ENCODE measurements at places on chromosomes 16 and 17. TPM values are rescaled to one million over a fixed set of nuclear protein-coding genes. Genes with fewer than 3 reads are reported as not detected.

DNA sequence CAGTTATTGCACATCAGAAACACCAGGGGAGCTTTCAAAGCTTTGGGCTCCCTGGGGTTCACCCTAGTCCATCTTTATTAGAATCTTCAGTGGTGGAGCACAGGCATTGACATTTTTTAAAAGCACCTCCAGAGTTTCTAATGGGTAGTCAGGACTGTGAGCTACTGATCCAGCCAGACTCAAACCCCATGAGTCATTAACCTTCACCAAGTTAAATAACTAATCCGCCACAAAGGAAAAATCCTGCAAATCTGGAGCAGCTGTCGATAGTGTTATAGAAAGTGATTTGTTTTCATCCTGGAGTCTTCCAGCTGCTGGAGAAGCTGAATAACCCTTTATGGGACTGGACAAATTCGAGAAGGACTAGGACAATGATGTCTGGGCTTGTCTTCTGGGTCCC is 93.2 kb upstream of the PIRT start:
- DNase-seq: no peak
- no peak overlapping the region for H3K27ac ChIP-seq
- H3K4me1 ChIP-seq: no peaks in the 10 kb centered on the region
- no peaks in the 10 kb centered on the region for H3K36me3 ChIP-seq
- H3K4me3 ChIP-seq: no peak overlapping the region

The PROCA1 gene
- 0.29 TPM for polyA plus RNA-seq

DNA sequence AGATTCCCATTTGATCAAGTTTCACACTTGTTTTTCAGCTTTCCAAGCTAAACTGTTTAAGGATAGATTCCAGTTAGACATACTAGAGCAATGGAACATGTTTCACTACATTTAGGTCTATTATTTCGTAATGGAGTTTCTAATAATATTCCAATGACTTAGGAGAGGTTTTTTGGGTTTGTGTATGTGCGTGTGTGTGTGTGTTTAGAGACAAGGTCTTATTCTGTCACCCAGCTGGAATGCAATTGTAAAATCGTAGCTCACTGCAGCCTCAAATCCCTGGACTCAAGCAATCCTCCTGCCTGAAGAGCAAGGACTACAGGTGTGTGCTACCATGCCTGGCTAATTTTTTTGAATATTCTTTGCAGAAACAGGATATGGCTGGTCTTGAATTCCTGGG is 426.3 kb downstream of the ZFHX3 start:
- no peak overlapping the region for H3K27ac ChIP-seq
- no peaks in the 10 kb centered on the region for H3K27me3 ChIP-seq
- H3K36me3 ChIP-seq: peaks cover 8% of the 10 kb centered on the region
- no peak overlapping the region for H3K4me3 ChIP-seq

The GPR179 gene
- polyA plus RNA-seq: not detected

The LGALS3BP gene
- 4.4 TPM for polyA plus RNA-seq

GRCh38 chr16:85359147-85359822 is 247.0 kb upstream of the CIBAR2 start:
- H3K4me3 ChIP-seq: no peak overlapping the region
- H3K36me3 ChIP-seq: peaks cover 10% of the 10 kb centered on the region
- H3K27me3 ChIP-seq: peaks cover 8% of the 10 kb centered on the region
- no peak for DNase-seq
- H3K27ac ChIP-seq: no peak overlapping the region

The TMC8 gene
- 103 TPM for polyA plus RNA-seq

The ABAT gene
- 5.3 TPM for polyA plus RNA-seq

DNA sequence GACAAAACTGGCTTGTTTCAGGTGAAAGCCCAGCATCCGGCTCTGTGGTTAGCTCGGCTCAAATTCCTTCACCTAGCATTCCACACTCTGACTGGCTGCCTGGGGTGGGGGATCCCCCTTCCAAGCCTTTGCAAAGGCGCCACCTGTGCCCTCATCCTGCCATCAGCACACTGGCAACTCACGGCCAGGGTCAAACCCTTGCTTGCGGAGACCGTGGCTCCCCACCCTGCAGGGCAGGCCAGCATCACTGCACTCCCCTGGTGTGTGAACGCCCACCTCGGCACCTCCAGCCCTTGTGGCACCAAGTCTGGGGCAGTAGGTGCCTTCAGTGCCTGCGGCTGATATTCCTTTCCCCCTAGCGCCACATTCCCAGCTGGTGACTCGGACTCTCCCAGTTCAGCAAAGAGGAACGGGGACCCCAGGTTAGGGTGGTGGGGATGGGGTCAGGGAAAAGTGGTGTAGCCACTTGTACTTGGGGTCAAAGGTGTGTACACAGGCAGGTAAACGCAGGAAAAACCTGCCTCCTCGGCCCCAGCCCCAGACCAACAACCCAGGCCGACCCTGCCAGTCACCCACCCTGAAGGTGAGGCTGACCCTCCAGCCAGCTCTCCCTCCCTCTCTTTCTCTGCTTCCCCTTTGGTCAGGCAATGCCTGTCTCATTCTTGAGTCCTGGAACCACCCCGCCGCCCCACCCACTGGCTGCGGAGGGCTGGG is 1.1 kb downstream of the FLII start:
- H3K27me3 ChIP-seq: no peaks in the 10 kb centered on the region
- peaks cover 43% of the 10 kb centered on the region for H3K4me1 ChIP-seq
- no peaks in the 10 kb centered on the region for H3K36me3 ChIP-seq

The MMD gene
- 36.2 TPM for polyA plus RNA-seq

GRCh38 chr16:67246081-67246755 is 1.1 kb downstream of the FHOD1 start:
- H3K4me3 ChIP-seq: peak overlapping the region; percentile 97
- H3K27me3 ChIP-seq: no peaks in the 10 kb centered on the region
- DNase-seq: peak; percentile 29
- peaks cover 47% of the 10 kb centered on the region for H3K4me1 ChIP-seq
- no peaks in the 10 kb centered on the region for H3K36me3 ChIP-seq

DNA sequence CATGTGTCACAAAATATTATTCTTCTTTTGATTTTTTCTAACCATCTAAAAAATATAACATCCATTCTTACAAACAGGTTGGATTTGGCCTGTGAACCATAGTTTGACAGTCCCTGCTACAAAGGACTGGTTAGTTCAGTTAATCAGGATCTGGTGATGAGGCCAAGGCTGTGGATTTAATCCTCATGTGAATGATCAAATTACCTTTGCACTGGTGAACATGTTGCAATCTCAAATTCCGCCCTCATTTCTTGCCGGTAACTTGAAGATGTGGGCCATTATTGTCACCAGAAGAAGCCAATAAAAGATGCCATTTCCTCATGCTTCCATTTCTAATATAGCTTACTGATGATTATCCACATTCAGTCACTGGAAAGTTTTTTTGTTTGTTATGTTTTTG is 35.3 kb upstream of the YPEL2 start:
- H3K4me3 ChIP-seq: no peak overlapping the region
- no peak overlapping the region for H3K27ac ChIP-seq
- no peaks in the 10 kb centered on the region for H3K27me3 ChIP-seq
- H3K4me1 ChIP-seq: peaks cover 7% of the 10 kb centered on the region
- DNase-seq: no peak

The SLC13A2 gene
- not detected for polyA plus RNA-seq

DNA sequence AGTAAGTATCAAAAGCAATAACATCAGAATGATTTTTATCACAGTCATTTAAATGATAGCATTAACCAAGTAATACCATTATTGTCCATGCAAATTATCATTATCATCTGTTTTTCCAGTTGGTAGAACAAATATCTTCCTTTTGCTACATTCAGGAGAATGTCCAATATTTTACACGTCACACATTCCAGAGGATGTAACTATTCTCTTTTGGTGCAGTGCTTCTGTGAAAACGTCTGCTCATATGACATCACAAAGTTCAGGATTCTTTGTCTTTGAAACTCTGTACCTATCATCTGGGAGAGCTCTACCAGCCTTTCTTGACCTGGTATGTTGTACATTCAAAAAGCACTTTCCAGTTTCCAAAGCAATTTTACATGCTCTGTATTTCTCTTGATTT is 40.2 kb upstream of the PITPNM3 start:
- H3K36me3 ChIP-seq: peaks cover 23% of the 10 kb centered on the region
- no peak overlapping the region for H3K27ac ChIP-seq
- no peak for DNase-seq
- no peaks in the 10 kb centered on the region for H3K27me3 ChIP-seq
- H3K4me1 ChIP-seq: peaks cover 17% of the 10 kb centered on the region
- no peak overlapping the region for H3K4me3 ChIP-seq

- no peak overlapping the region for H3K4me3 ChIP-seq
- DNase-seq: no peak
- peaks cover 4% of the 10 kb centered on the region for H3K36me3 ChIP-seq
- no peaks in the 10 kb centered on the region for H3K27me3 ChIP-seq
- peaks cover 3% of the 10 kb centered on the region for H3K4me1 ChIP-seq
Observed at GRCh38 chr17:64095144-64095882, 34.6 kb downstream of the ERN1 start.

The MRPL27 gene
- 53.9 TPM for polyA plus RNA-seq

- no peak for DNase-seq
- no peak overlapping the region for H3K4me3 ChIP-seq
- H3K4me1 ChIP-seq: peaks cover 73% of the 10 kb centered on the region
- H3K27me3 ChIP-seq: no peaks in the 10 kb centered on the region
- H3K27ac ChIP-seq: no peak overlapping the region
Observed at GRCh38 chr17:40337351-40337750, 27.2 kb downstream of the GJD3 start.

The ALOXE3 gene
- polyA plus RNA-seq: not detected

DNA sequence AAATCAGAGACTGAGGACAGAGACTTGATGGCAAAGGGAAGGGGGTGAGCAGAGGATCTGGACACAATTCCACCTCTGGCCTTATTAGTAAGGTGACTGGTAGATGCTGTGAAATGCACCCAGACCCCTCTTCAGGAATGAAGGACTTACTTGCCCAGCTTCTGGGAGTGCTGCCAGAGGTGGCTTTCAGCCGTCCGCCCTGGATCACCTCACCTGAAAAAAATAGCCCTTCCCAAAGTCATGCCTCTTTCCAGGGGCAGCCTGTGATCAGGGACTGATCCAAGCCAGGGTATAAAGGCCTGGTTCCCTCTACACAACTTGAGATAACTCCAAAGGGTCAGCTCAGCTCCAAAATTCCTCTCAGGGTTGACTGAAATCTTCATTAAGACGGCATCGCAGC is 20.4 kb upstream of the TMEM220 start:
- H3K4me3 ChIP-seq: no peak overlapping the region
- DNase-seq: no peak
- H3K36me3 ChIP-seq: no peaks in the 10 kb centered on the region
- H3K27ac ChIP-seq: no peak overlapping the region
- H3K27me3 ChIP-seq: no peaks in the 10 kb centered on the region

GRCh38 chr17:81499601-81499970 is 13.0 kb downstream of the ACTG1 start:
- H3K4me3 ChIP-seq: no peak overlapping the region
- H3K4me1 ChIP-seq: no peaks in the 10 kb centered on the region
- H3K27ac ChIP-seq: no peak overlapping the region
- H3K27me3 ChIP-seq: peaks cover 12% of the 10 kb centered on the region

GRCh38 chr16:55390630-55391237 is 66.7 kb downstream of the IRX6 start:
- H3K4me1 ChIP-seq: no peaks in the 10 kb centered on the region
- DNase-seq: no peak
- peaks cover 8% of the 10 kb centered on the region for H3K27me3 ChIP-seq
- H3K36me3 ChIP-seq: no peaks in the 10 kb centered on the region

GRCh38 chr17:309361-309888 is 43.2 kb downstream of the RPH3AL start:
- H3K4me1 ChIP-seq: no peaks in the 10 kb centered on the region
- no peak for DNase-seq
- H3K27me3 ChIP-seq: no peaks in the 10 kb centered on the region
- no peaks in the 10 kb centered on the region for H3K36me3 ChIP-seq
- no peak overlapping the region for H3K27ac ChIP-seq

The FGF11 gene
- not detected for polyA plus RNA-seq

The SUZ12 gene
- polyA plus RNA-seq: 24.7 TPM

- H3K36me3 ChIP-seq: peaks cover 32% of the 10 kb centered on the region
- no peak overlapping the region for H3K4me3 ChIP-seq
- no peak for DNase-seq
Observed at GRCh38 chr17:55601874-55602364, 90.7 kb upstream of the SMIM36 start.

GRCh38 chr17:78822552-78822951 is 18.1 kb downstream of the USP36 start:
- H3K27me3 ChIP-seq: no peaks in the 10 kb centered on the region
- H3K4me3 ChIP-seq: no peak overlapping the region
- peak overlapping the region; percentile 21 for H3K27ac ChIP-seq
- peaks cover 55% of the 10 kb centered on the region for H3K36me3 ChIP-seq
- H3K4me1 ChIP-seq: peaks cover 28% of the 10 kb centered on the region

- H3K27me3 ChIP-seq: no peaks in the 10 kb centered on the region
- H3K4me1 ChIP-seq: peaks cover 78% of the 10 kb centered on the region
- no peak overlapping the region for H3K4me3 ChIP-seq
- peak overlapping the region; percentile 65 for H3K27ac ChIP-seq
- no peak for DNase-seq
- H3K36me3 ChIP-seq: no peaks in the 10 kb centered on the region
Observed at GRCh38 chr16:3824121-3824795, 56.3 kb downstream of the CREBBP start.

The GPRC5C gene
- polyA plus RNA-seq: not detected

The AANAT gene
- not detected for polyA plus RNA-seq

DNA sequence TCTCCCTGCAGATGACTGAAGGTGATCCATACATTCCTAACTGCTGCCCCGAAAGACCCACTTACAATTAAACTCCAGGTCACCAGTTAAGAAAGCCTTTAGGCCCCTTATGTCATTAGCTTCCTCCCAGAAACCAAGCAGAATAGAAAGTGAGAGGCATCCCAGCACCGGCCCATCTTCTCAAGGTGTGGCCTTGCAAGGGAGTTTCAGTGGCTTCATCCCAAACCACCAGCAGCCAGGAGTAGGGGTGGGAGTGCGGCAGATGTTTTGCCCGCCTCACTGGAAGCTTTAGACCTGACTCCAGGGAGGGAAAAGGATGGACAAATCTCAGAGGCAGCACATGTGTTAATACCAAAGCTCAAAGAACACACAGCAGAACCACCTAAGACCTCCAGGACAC is 5.1 kb downstream of the ZFHX3 start:
- H3K4me3 ChIP-seq: no peak overlapping the region
- DNase-seq: no peak
- peaks cover 8% of the 10 kb centered on the region for H3K4me1 ChIP-seq
- no peaks in the 10 kb centered on the region for H3K27me3 ChIP-seq
- H3K27ac ChIP-seq: no peak overlapping the region
- no peaks in the 10 kb centered on the region for H3K36me3 ChIP-seq

- no peak for DNase-seq
- no peaks in the 10 kb centered on the region for H3K36me3 ChIP-seq
- H3K4me1 ChIP-seq: peaks cover 8% of the 10 kb centered on the region
- H3K4me3 ChIP-seq: no peak overlapping the region
- H3K27ac ChIP-seq: peak overlapping the region; percentile 39
Observed at GRCh38 chr17:50153650-50154575, 3.4 kb upstream of the PPP1R9B start.

The MAF gene
- polyA plus RNA-seq: not detected

GRCh38 chr16:71626018-71626857 is at the start of gene MARVELD3:
Gene MARVELD3, plus strand, starts transcription at chr16:71626184. Its CDS starts 46 bp downstream, at chr16:71626230.
- H3K36me3 ChIP-seq: no peaks in the 10 kb centered on the region
- H3K4me3 ChIP-seq: peak within 1 kb of the TSS; percentile 82
- H3K27ac ChIP-seq: peak within 1 kb of the TSS; percentile 56

The DDX5 gene
- polyA plus RNA-seq: 1,301 TPM

- H3K36me3 ChIP-seq: no peaks in the 10 kb centered on the region
- no peaks in the 10 kb centered on the region for H3K27me3 ChIP-seq
- peak overlapping the region; percentile 82 for H3K27ac ChIP-seq
- peak overlapping the region; percentile 39 for H3K4me3 ChIP-seq
- H3K4me1 ChIP-seq: peaks cover 98% of the 10 kb centered on the region
Observed at GRCh38 chr17:78718575-78719208, 63.4 kb downstream of the CYTH1 start.

The SHPK gene
- polyA plus RNA-seq: 7.0 TPM

Data from naive B cell (primary cell).